ENCODE measurements at places on chromosomes 6 and 20. TPM values are rescaled to one million over a fixed set of nuclear protein-coding genes. Genes with fewer than 3 reads are reported as not detected.
A peak's percentile ranks its signal among the peaks of the same experiment; 100 is the strongest.

DNA sequence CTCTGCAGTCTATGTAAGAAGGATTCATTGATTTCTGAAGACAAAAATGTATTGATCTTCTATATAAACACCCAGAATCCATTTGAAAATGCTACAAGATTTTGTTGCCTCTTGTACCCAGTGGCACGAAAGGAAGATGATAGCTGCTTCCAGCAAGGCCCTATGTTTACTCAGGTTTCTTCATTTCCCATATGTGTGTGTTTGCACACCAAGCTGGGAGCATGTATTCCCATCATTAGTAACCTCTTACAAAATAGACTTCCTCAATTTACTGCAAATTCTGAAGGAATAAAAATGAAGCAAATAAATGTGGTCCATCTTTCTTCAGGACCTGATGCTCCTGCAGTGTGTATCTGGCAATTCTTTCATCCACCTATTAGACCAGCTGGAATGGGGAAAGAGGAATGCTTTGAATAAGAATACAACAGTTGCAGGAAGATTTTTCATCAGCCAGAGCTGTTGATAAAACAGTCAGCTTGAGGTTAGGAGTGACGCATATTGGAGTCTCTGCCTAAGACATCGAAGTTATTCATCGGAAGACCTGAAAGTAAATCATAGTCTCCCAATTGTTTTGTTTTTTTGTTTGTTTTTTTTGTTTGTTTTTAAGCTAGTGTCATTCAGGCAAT lies 132.3 kb downstream of the PDE7B start:
- DNase-seq = no peak

DNA sequence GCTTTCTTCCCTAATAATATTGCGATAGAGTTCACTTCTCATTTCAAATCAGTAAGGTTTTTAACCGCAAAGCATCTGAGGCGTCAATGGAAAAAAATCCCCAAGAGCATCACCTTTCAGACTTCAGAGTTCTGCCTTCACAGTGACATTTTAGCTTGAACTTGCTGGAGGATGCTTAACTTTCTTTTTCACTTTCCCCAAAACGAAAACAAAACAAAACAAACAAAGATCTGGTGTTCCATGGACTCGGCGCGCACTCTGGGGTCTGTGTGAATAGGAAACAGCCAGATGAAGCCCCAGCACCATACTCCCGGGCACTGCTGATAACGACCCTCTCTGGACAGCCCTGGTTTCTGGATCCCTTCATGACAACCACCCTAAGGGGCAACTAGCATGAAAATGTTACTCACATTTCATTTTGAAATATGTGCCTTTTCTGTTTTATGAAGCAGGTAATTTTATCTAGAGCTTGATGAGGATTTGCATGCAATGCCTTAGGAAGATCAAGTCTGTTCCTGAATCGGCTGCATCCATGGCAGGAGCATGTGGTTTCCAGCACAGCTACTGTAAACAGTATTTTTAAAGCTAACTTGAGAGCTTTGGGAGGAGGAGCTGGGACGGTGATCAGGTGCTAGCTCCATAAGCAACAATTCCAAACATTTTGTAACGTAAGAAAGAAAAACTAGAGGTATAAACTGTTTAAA lies 44.5 kb downstream of the RAMACL start:
- no peak for DNase-seq

- no peak for DNase-seq
Measured at GRCh38 chr6:49565855-49566254, 15.4 kb downstream of the C6orf141 start.

DNA sequence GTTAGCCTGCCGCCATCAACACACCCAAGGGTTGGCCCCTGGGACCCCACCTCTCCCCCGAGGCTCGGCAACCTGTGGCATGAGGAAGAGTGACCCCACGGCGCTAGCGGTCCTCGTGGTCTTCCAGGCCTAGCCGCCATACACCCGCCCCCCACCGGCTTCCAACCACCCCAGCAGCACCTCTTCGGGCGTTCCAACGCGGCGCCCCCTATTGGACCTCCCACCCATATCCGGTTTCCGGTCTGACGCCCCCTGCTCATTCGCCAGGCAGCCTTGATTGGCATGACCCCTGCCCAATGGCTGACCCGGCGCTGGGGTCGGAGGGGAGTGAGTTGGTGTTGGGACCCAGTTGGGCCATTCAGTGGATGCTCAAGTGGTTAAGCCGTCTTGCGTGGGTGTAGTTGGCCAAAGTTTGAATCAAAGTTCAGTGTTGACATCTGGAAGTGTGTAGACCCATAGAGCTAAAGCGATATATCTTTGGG lies at the start of gene GNAS-AS1:
Gene GNAS-AS1, minus strand, starts transcription at position 210 of the 482 bp plus-strand sequence.
- DNase-seq = peak; percentile 82

DNA sequence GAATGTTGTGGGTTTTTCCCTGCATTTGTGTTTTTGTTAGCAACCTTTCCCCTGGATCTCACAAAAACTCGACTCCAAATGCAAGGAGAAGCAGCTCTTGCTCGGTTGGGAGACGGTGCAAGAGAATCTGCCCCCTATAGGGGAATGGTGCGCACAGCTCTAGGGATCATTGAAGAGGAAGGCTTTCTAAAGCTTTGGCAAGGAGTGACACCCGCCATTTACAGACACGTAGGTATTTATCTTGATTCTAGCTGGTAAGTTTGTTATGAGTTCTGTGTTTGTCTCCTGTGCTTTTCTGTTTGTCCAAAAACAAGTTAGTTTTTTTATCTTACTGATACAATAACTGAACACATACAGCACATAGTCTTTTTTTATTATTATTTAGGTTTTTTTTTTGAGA lies 3.0 kb downstream of the SLC25A27 start:
- no peak for DNase-seq

DNA sequence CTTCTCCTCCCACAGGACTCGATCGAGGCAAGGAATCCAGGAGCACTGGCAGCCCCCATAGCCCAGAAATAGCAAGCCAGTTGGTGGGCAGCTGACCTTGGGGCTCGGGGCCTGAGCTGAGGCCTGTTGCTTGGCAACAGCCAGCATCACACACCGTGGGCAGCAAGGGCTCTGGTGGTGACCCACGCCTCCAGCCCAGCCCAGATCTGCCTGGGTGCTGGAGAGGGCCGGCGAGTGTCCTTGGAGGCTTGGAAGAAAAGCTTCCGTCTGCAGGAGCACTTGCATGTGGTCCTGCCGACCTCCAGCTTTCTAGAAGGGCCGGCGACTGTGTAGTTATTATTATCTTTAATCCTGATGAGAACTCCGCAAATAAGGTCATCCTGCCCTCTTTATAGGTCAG lies 67.3 kb downstream of the STK35 start:
- no peak for DNase-seq

DNA sequence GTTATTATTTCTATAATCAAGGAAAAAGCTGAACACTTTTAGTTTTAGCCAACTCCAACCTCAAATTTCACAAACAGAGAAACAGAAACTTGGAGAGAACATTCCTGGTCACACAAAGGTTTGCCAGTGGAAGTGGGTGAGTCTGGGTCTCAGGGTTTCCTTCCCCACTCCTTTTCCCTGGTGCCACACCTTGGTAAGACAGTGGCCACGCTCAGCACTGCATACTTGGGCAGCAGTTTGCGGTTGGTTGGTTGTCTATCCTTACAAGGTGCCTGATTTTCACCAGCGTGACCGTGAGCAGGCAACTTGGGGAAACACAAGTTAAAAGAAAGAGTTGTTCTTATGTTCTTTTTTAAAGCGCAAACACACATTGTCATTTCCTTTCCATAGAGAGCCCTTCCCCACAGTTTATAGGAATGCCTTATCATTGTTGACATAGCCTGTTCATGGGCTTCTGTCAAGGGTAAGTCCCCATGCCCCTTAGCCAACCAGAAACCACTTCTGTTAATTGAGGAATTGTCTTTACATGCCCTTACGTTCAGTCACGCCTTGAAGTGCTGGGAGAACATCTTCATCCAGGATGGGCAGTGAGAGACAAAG lies 82.2 kb downstream of the RIN2 start:
- DNase-seq = no peak

- DNase-seq = no peak
Measured at GRCh38 chr6:107830060-107830459, 5.9 kb upstream of the SCML4 start.

DNA sequence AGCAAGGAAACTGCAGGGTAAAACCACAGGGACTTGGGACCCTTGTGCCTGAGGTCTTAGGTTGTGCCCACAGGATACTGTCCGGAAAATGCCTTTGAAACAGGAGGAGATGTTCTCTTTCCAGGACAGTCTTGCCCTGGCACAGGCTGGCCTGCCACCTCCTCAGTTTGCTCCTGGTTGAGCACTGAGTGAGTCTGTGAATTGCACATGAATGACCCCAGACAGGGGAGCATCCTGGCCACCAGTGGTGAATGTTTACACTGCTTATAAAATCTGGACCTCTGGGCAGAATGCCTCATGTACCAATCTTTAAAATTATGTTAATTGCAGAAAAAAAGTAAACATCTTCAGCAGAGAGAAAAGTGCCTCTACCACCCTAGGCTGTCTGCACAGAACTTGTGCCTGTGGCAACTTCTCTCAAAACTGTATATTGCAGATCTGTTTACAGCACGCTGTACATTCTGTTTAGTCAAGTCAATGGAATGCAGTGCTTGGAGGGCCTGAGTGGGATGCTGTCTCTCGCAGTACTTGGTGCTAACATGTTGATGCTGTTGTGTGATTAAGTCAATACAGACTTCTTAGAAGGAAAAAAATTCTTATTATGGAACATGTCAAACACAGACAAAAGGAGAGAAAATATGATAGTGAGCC lies 242.1 kb downstream of the SOD2 start:
- DNase-seq = no peak

- DNase-seq = no peak
Measured at GRCh38 chr6:133817460-133818047, 71.4 kb upstream of the TCF21 start.

DNA sequence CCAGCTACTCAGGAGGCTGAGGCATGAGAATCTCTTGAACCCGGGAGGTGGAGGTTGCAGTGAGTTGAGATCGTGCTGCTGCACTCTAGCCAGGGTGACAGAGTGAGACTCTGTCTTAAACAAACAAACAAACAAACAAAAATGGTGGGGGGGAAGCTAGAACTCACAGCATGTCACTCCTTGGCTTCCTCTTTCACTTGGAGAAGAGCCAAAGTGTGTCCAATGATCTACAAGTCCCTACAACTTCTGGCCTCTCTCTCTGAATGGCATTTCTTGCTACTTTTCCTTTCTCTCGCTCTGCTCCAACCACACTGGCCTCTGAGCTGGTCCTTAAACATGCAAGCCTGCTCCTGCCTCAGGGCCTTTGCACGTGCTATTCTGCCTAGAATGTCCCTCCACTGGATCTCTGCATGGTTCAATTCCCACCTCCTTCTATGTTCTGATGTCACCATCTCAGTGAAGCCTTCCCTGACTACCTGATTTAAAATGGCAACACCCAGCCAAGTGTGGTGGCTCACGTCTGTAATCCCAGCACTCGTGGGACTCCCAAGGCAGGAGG lies 8.1 kb downstream of the TLDC2 start:
- no peak for DNase-seq

DNA sequence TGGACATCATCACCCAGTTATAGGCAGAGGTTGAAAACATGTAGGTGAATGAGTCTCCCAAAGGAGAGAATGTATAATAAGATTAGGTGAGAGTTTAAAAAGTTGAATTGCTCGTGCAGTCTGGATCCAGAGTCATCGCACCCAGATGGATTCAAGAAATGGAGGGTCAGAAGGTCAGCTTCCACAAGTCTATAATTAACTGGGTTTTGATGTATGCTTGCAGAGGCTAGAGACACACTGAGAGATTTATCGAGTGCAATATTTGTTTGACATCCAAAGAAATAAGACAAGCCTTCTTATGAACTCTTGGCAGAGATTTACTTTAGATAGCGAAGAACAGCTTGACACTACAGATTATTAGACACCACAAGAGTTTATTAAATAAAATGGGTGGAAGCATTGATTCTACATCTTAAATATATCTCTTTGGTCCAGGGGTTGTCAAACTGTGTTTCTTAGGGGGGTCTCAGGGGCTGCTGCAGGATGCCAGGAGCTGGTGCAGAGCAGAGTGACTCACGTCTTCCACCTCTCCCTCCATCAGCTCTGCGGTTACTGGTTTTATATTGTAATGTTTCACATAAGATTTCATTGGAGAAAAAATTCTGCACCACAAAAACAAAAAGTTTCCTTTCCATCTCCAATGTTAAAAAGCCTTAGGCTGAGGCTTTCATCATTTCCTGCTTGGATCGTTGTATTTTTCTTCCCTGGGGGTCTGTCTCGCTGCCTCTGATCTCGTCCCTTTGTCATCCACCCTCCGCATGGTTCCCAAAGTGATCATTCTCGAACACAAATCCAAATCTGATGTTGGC lies 176.2 kb upstream of the AHI1 start:
- no peak for DNase-seq

DNA sequence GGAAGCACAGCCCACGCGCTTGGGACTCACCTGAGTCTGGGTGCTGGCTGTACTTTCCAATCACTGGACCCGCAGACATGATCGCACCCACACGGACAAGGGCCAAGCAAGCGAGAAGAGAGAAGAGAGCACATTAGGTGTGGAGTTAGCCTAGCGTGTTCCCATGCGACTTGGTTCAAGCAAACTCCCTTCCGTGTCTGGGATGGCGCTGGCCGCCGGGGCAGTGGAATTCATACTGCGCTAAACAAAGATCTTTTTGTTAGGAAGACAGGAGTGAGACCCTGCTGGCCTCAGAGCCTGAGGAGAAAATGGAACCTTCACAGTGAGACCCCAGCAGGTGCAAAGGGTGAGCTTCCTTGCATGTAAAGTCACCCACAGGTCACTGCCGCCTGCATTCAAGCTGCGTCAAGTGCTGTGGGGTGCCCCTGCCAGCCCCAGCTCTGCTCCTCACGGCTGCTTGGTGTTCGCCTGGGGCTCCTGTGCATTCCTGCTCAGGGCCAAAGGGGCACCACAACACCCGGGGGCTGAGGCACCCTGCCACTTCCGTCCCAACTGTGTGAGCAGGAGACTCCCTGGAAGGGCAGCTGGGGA lies 26.4 kb downstream of the PSMG4 start:
- no peak for DNase-seq

GRCh38 chr6:108677357-108677756 lies 116.6 kb downstream of the FOXO3 start:
- no peak for DNase-seq

GRCh38 chr20:3925899-3926638 lies 36.9 kb downstream of the PANK2 start:
- DNase-seq = no peak

- no peak for DNase-seq
Measured at GRCh38 chr20:45935416-45936046, 1.0 kb downstream of the PCIF1 start.

GRCh38 chr20:12293900-12294299 lies 376.2 kb downstream of the BTBD3 start:
- DNase-seq = no peak

The DDO gene
- total RNA-seq = 6.9 TPM

The LHFPL5 gene
- total RNA-seq = 1.0 TPM

The HFE gene
- 27.3 TPM for total RNA-seq

The ISM1 gene
- 7.0 TPM for total RNA-seq

The HBS1L gene
- total RNA-seq = 70.0 TPM
